Germinal center (tissue), 1 donor: ENCODE measurements at places on chromosomes 6 and 20.

DNA sequence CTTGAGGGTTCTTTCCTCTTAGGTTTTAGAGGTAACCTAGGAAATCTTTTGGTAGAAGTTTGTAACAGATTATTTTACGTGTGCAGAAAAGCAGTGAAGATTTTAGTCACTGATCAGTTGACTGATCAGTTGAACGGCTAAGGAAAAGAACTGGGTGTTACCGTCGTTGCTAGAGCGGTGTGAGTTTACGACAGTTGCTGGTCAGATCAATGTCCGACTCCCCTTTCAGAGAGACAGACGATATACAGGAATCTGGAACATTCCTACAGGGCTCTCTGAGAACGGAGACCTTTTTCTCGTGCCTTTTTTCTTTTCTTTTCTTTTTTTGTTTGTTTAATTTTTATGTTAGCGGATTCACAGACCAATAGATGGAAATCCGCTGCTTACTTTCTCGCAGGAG is 132.1 kb upstream of the ZNF184 start:
- no peak for DNase-seq

DNA sequence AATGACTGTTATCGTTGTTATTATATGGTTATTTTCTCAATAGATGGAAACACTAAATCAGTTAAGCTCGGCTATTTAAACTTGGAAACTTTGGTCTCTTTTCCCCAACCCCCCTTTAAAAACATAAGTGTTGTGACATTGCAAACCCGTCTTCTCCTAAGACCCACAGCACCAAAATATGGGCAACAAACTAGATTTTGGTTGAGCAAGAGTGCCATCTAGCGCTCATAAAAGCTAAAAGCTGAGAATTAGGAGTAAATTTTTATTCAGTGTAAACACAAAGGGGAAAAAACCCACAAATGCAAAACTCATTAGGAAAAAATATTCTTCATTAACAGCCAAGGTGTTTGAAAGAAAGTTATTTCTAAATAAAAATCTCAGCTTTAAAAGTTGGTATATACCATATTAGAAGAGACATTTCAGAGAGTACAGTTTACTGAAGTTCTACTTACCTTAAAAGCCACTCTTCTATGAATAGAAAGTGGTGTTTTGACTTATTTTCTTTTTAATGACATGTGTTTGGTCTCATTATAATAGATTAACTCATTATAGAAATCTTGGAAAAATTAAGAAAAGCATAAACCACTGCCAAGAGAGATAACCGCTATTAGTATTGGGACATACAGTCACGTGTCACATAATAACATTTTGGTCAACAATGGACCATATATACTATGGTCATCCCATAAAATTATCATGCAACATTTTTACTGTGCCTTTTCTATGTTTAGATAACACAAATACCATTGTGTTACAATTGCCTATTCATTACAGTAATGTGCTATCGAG is 21.1 kb downstream of the SESN1 start:
- peak; percentile 44 for DNase-seq

GRCh38 chr6:24949020-24949569 is 13.3 kb upstream of the RIPOR2 start:
- DNase-seq: peak; percentile 40

DNA sequence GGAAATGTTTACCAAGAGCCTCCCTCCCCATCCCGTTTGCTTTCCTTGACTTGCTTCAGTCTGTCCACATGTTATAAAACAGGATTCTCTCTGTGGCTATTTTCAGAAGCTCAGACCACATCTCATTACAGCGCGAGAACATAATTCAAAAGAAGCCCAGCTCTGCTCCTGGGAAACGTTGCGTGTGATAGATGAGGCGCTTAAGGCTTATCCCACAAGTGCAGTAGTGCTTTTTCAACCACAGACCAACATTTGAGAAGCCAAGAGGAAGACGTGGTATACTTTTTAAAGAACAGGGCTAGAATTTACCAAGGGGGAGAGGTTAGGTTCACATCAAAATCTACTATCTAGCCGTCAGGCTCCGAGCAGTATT is 239.5 kb downstream of the SLC24A3 start:
- DNase-seq: no peak

- no peak for DNase-seq
These were observed 13.9 kb upstream of the ABHD16B start for GRCh38 chr20:63847237-63848002.

DNA sequence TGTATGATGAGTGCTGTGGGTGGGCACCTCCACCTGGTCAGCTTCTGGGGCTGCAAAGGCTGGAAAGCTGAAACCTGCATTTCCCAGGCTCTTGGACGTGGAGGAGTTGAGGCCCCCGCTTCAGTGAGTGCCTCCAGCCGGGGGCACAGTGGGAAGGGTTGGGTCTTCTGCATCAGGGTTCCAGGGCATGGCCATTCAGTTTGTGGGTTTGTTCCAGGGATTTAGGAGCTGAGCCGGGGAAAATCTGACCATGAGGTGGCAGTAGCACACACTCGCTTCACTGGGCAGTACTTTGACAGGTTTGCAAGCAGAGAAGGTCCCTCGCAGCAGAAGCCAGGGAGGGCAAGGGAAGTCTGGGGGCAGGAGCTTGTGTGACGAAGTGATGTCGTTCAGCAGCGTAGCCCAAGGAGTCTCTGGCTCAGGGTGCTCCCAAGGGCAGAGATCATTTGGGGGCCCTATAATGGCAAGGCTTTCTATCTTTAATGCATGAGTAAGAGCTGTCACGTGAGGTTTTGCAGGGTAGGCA is 69.5 kb upstream of the SULF2 start:
- no peak for DNase-seq

- no peak for DNase-seq
These were observed 84.1 kb downstream of the SMOC2 start for GRCh38 chr6:168525114-168525513.

- DNase-seq: no peak
These were observed 433.5 kb downstream of the PRKN start for GRCh38 chr6:162294029-162294428.

GRCh38 chr6:26476896-26477295 is 19.1 kb downstream of the BTN2A1 start:
- DNase-seq: no peak

DNA sequence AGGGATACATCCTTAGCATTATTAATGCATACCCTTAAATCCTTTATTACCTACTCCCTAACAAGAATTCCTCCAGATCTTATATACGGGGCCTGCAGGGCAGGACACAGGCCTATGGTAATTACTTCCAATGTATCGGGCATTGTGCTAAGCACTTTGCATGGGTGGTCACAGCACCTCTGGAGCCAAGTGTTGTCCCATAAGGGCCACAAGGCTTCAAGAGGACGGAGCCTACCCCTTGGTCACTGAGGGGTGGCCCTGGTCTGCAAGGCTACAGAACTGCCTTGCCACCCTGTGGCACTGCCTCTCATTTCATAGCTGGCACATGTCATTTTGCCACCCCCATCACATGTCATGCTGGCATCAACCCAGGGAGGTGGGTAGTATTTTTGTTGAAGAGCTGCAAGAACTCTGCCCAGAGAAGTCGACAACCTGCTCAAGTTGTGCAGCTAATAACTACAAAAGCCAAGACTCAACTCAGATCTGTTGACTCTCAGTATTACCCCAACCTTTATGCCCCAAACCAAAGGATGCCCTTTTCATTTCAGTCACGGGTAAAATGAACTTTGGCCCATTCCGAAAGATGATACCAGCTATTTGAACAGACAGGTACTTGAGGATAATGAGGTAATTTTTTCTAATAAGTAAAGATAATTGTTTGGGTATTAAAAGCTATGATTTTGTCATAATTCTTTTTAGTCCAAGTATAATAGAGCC is 144.1 kb upstream of the AKAP12 start:
- DNase-seq: no peak

GRCh38 chr6:149910721-149911151 is 12.2 kb downstream of the RAET1G start:
- DNase-seq: no peak

GRCh38 chr6:42522036-42522435 is 41.8 kb upstream of the UBR2 start:
- no peak for DNase-seq

DNA sequence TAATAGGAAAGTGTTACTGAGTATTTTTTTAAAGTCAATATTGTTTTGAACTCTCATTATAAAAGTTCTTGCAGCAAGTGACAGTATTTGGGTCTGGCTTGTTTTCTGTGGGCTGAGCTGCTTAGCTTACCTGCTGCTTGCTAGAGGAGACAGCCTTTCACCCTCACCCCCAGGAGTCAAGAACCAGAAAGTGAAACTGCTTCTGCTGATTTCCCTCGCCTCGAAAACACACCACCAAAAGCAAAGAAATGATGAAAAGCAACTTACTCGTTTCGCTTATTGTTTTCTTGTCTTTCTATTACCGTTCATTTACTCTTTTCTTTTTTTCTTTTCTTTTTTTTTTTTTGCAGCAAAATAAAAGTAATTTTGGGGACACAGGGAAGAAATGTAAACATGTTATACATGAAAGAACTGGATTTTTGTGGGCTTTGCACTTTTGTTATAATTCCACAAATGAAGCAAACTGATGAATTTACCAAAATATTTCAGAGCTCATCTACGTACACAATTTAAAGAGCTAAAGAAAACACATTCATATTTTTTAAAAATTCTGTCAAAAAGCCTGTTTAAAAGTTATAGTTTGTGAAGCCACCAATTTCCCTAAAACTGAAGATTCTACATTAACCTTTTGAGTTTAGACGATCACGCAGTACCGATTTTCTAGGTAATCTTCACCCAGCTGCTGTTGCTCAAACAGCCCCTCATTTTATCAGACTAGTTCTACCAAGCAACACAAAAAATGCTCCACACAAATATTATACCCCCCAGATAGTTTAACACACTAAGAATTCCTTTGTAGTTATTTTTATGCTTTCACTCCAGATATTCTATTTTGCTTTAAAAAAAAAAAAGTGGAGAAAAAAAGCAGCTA is 1.7 kb downstream of the SCML4 start:
- DNase-seq: peak; percentile 43

DNA sequence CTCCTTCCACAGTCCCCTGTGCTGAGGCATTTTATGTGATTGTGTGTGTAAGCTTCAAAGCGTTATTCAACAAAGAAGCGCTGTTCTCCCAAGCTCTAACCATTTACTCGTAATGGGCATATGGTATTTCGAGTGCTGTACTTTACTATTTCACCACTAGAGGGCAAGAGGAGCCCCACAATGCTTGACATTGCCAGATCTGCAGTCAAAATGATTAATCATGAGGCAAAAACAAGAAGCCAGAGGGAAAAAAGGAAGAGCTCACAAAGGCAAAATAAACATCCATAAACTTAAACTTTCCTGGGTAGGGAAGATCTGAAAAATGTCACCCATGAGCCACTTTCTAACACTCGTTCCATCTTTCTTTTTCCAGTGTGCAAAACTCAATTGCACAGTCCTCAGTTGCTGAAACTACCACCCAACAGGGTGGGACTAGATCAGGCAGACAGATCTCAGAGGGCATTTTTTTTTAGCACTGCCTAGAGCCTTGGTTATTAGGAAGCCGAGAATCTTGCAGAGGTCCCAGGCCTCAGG is 215.0 kb upstream of the PLCB4 start:
- DNase-seq: peak; percentile 31

DNA sequence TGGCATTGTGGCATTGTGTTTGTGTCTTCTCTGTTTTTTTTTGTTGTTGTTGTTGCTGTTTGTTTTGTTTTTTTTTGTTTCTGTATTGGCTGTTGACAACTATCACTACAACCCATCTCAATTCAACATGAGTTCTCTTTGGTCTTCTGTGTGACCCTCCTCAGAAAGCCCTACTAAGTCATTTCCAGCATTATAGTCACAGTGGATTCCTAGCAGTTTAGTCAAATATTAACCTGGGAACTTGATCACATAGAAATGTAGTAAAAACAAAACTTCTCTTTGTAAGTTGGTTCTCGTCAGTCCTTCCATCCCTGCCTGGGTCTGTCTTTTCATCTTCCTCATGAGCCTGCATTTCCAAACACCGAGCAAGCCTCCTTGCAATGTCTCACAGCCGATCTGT is 16.8 kb downstream of the SLC17A2 start:
- DNase-seq: no peak

DNA sequence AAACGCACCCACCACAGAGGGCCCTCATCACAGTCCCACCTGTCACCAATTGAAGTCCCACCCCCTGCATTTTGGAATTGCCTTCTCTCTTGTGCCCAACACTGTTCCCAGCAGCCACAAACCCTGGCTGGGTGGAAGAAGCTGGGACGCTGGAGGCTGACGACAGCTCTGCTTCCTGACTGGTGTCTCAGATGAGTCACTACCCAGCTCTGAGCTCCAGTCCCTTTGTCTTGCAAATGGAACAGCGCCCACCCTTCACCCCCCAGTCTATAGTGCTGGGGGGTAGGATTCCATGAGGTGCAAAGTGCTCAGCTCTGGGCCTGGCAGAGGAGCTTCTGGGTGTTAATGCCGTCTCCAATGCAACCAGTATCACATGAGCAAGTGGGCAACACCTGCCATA is 85.3 kb downstream of the DLGAP4 start:
- no peak for DNase-seq

GRCh38 chr6:67811239-67812037 is 823.6 kb upstream of the ADGRB3 start:
- no peak for DNase-seq

GRCh38 chr6:107689951-107690642 is 134.0 kb downstream of the SCML4 start:
- DNase-seq: no peak

DNA sequence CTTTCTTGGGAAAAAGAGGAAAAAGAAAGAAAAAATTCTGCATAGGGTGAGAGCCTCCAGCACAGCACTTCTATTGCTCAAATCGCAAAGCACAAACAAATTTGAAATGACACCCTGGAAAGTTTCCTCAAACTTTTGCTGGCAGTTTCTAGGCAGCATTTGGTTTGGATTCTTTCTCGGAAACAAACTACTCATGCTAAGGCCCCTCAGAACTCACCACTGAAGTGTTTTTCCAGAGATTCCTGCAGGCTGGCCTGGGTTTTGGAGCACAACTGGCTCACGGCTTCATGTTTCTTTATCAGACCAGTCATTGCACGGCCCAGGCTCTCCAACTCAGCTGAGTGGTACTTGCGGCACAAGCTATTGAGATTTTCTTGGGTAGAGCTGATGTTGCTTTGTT is 237.8 kb downstream of the SYNE1 start:
- no peak for DNase-seq

DNA sequence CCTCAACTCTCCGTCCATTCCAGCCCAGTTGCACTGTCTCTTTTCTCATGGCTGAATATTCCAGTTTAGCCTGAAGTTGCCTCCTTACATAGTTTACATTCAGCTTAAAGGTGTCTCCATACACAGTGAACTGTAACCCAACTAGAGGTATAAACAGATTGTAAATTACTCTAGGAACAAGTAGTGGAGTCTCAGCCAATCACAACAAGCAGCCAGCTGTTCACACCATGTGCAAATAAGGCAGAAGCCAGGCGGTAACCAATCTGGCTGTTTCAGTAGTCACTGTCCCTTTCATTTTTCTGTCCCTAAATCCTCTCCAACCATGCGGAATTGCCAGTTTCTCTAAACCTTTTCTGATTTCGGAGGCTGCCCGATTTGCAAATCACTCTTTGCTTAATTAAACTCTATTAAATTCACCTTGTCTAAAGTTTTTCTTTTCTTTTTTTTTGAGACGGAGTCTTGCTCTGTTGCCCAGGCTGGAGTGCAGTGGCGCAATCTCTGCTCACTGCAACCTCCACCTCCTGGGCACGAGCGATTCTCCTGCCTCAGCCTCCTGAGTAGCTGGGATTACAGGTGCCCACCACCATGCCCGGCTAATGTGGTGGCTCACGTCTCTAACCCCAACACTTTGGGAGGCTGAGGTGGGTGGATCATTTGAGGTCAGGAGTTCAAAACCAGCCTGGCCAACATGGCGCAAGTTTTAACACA is 37.6 kb upstream of the GFOD1 start:
- DNase-seq: peak; percentile 57

- DNase-seq: no peak
These were observed 510 bp downstream of the NDRG3 start for GRCh38 chr20:36745234-36745926.
